ENCODE measurements at places on chromosomes 5 and 9.

GRCh38 chr5:135333732-135334515 is 65.1 kb downstream of the MACROH2A1 start:
- no peak for DNase-seq

- DNase-seq = no peak
These were observed 58.8 kb downstream of the ZNF366 start for GRCh38 chr5:72448368-72448767.

- DNase-seq = peak; percentile 39
These were observed 162.0 kb downstream of the C9orf50 start for GRCh38 chr9:129458663-129459546.

GRCh38 chr9:129005336-129005997 is 22.7 kb downstream of the SH3GLB2 start:
- no peak for DNase-seq

- no peak for DNase-seq
These were observed 19.5 kb downstream of the MORN5 start for GRCh38 chr9:122179054-122179689.

GRCh38 chr9:12702160-12702758 is 9.1 kb downstream of the TYRP1 start:
- no peak for DNase-seq

DNA sequence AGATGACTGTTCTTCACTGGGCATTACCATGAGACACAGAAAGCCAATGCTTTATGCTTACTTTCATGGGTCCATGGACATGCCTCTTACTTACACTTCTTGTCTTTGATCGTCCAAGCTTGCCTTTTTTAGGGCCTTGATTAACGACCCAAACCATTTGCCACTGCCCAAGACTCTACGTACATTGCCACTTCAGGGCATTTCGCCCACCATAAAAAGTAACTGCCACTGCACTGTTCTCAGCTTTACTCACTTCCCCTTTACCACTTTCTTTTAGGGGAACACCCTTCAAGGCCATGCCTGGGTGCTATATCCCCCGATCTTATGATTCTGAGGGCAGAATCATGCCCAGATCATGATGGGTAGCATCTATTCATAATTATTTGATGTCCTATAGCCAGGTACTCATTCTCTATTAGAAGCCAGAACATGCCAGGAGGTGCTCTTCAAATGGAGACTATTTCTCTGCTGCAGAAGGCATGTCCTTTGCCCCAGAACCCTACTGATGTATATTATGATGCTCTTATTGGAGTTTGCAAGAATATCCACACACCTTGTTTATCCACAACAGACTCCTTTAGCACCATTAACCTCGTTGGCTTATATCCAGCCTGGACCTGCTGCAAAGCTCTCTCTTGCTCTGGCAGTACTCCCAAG is 64.1 kb upstream of the RAD23B start:
- DNase-seq = peak; percentile 34

GRCh38 chr5:168303393-168304025 is 12.1 kb downstream of the WWC1 start:
- peak; percentile 12 for DNase-seq

DNA sequence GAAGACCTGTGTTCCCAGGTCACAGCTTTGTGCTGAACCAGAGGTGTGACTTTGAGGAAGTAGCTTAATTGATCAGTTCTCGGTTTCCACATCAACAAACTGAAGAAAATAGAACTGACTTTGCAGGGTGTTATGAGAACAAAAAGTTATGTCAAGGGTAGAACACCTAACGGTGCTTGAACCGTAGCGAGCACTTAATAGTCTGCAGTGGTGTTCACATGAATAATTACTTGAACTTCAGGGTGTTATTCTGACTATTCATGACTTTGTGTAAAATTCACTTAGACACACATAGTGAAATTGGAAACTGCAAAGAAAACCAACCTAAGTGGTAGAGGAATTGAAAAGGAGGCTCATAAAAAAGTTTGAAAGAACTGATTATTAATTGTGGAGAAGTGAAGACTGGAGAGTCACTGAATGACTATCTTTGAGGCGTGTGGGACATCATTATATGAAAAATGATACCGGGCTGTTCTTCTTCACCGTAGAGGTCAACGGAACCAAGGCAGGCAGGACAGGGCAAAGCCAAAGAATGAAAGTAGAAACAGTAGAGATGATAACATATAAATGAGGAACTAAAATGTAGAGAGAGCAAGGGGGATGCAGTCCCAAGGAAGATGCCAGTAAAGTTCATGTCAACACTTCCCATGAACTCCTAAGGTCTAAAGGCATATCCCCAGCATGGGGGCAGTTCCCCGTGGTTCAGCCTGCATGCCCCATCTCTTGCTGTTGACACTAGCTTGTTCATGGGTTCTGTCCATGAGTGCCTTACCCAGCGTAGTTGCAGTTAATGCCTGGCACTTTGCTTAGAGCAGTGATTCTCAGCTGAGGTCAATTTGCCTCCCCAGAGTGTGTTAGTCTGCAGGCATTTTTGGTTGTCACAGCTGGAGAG is 118.7 kb downstream of the ZNF462 start:
- DNase-seq = no peak

DNA sequence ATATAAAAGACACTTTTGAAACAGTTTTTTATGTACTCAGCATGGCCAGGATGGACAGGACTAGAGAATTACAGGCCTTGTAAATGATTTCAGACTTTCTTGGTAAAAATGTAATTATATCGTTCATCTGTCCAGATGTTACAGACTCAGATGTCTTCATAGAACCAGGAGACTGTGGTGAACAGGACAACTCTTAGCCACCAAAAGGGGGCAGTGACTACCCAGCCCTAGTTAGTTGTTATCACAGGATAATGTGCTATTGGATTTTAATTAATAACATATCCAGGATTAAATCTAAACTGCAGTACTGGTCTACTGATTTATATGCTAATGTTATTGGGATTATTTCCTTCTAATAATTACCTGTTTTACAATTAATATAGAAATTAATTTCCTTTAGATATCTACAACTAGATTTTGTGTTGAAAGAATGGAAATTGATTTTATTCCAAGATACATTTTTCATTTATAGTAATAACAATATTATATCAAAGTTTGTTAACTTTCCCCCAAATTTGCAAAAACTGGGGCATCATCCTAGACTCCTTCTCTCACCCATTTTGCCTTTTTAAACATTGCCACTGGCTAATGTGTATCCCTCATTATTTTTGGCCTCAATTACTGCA is 99.4 kb downstream of the MTREX start:
- DNase-seq = peak; percentile 22

GRCh38 chr9:14497476-14497875 is 183.5 kb upstream of the NFIB start:
- DNase-seq = no peak

- DNase-seq = no peak
These were observed 51.6 kb downstream of the ALG2 start for GRCh38 chr9:99169982-99170761.

GRCh38 chr5:88833371-88834130 is 49.4 kb downstream of the MEF2C start:
- peak; percentile 61 for DNase-seq

All from suppressor macrophage treated with lipopolysaccharide for 4 hours (primary cell).